ENCODE measurements at places on chromosomes 11 and 22.
A peak's percentile ranks its signal among the peaks of the same experiment; 100 is the strongest.

DNA sequence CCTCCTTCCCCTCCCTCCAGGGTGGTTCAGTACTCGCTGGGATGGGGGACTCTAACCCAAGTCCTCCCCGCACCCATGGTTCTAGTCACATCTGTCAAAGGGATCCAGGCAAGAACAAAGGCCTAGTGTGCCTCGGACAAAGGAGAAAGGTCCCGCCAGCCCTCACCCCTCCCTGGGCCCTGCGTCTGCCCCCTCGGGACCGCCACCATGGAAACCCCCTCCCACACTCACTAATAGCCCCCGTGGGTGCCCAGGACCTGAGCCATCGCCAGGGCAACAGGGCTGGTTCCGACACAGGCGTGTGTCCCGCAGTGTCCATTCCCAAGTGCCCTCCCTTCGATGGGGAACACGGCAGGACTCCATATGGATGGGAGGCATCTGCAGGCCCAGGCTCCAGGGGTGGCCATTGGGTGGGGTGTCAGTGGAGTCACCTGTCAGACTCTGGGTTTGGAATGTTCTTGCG, 5.1 kb upstream of the CARNS1 start:
- no peak for DNase-seq
- H3K4me3 ChIP-seq = no peak overlapping the region
- peaks cover 21% of the 10 kb centered on the region for H3K36me3 ChIP-seq

DNA sequence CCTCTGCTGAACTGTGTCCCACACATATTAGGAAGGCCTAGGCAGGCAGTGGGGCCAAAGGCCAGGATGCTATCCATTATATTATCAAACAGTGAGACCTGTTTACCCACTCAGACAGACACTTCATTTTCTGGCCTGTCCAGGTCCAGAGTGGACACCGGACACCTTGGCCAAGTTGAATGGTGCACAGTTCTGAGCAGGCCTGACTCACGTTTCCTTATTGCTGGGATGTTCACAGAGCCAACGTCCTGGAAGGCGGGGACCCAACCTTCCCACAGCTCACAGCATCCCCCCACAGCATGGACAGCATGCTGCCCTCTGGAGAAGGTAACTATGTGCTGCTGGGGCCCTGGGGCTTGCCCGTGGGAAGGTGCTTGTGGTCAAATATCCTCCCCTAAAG, 86.6 kb downstream of the BTBD10 start:
- no peaks in the 10 kb centered on the region for H3K4me1 ChIP-seq
- H3K27ac ChIP-seq = no peak overlapping the region
- no peaks in the 10 kb centered on the region for H3K27me3 ChIP-seq
- H3K36me3 ChIP-seq = peaks cover 90% of the 10 kb centered on the region

DNA sequence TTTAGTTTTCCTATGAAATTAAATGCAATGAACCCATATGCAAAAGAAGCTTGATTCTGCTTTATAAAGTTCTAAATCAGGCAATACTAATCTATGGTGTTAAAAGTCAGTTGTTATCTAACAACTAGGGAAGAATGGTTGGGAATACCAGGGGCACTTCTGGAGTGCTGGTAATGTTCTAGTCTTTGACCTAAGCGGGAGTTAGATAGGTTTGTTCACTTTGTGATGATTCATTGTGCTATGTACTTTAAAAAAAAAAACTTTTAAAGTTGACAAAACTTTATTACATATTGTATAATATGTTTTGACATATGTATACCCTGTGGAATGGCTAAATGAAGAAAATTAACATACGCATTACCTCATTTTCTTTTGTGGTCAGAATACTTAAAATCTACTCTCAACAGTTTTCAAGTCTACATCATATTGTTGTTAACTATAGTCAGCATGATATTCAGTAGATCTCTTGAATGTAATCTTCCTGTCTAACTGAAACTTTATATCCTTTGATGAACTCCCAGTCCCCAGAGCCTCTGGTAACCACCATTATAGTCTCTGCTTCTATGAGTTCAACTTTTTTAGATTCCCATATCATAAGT, 39.2 kb downstream of the BIRC2 start:
- no peak for DNase-seq
- peaks cover 4% of the 10 kb centered on the region for H3K36me3 ChIP-seq
- no peaks in the 10 kb centered on the region for H3K27me3 ChIP-seq
- no peak overlapping the region for H3K4me3 ChIP-seq

DNA sequence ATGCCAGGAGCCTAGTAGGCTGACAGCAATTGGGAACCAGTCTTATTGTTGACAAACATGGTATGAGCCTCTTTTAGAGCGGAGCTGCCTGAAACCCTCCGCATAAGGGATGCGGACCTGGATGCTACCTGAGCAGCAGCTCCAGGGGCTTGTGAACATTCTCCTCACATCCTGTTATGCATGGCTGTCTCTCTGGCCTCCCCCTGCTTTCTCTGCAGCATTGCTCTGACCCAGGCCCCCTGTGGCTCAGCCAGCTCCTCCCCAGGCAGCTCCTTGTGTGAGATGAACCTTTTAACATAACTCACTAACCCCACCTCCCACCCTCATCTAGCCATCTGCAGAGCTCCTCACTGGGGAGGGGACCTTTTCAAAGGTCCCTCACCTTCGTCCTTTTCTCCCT, 6.0 kb downstream of the BMAL1 start:
- DNase-seq = no peak
- H3K27ac ChIP-seq = no peak overlapping the region
- H3K4me1 ChIP-seq = peaks cover 94% of the 10 kb centered on the region
- no peak overlapping the region for H3K4me3 ChIP-seq
- H3K27me3 ChIP-seq = no peaks in the 10 kb centered on the region

DNA sequence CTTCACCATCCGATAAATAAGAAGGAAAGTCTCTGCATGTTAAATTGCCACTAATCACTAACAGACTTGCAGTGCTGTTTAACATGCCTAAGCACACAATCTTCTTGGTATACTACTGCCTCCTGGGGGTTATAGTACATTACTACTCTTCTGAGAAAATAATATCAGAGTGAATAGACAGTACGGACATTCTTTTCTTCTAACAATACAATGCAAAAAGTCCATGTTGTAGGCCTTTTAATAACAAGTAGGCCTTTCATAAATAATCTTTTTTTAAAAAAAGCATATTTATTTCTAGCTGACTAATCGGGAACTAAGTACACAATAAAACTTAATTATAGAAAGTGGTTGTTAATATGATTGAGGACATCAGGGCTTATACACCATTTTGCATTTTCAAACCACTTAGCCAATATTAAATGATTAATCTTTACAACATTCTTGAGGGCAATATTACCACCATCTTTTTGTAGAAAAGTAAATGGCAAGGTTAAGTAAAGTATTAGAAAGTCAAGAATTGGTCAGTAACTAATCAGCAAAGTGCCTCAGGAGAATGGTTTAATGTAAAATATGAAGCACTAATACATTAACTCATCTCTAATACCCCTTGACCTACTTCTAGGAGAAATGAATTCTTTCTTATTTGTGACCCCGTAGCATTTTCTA, 84.7 kb downstream of the TTC28 start:
- no peak overlapping the region for H3K4me3 ChIP-seq
- peak; percentile 45 for DNase-seq
- H3K27ac ChIP-seq = no peak overlapping the region
- no peaks in the 10 kb centered on the region for H3K36me3 ChIP-seq
- H3K27me3 ChIP-seq = peaks cover 7% of the 10 kb centered on the region

- H3K27ac ChIP-seq = no peak overlapping the region
- no peak for DNase-seq
- H3K36me3 ChIP-seq = no peaks in the 10 kb centered on the region
Measured at GRCh38 chr11:114050258-114050927, 9.1 kb upstream of the ZBTB16 start.

- no peaks in the 10 kb centered on the region for H3K36me3 ChIP-seq
- no peak overlapping the region for H3K4me3 ChIP-seq
- H3K4me1 ChIP-seq = no peaks in the 10 kb centered on the region
- no peaks in the 10 kb centered on the region for H3K27me3 ChIP-seq
Measured at GRCh38 chr11:102517670-102518069, 12.9 kb downstream of the MMP7 start.
